ENCODE measurements at places on chromosomes 12 and 14. TPM values are rescaled to one million over a fixed set of nuclear protein-coding genes. Genes with fewer than 3 reads are reported as not detected.

The FAM186B gene
- total RNA-seq, result 0.25 TPM

The DPPA3 gene
- total RNA-seq, result 0.25 TPM

The PLBD1 gene
- total RNA-seq, result 5.4 TPM

The STX2 gene
- total RNA-seq, result 44.0 TPM

The SPATA7 gene
- 39.9 TPM for total RNA-seq

The VRTN gene
- total RNA-seq, result 18.6 TPM

The RNASE1 gene
- total RNA-seq, result 5.7 TPM

The LRRK2 gene
- total RNA-seq, result 0.03 TPM

The CEP83 gene
- total RNA-seq, result 45.3 TPM

The IL23A gene
- total RNA-seq, result 0.31 TPM

The OASL gene
- total RNA-seq, result not detected

The TSPAN11 gene
- 27.7 TPM for total RNA-seq

The RHEBL1 gene
- total RNA-seq, result 6.0 TPM

The TROAP gene
- 40.0 TPM for total RNA-seq

The PZP gene
- total RNA-seq, result not detected

The AKAP5 gene
- total RNA-seq, result 3.2 TPM

The STXBP6 gene
- total RNA-seq, result 5.9 TPM

The KRT74 gene
- total RNA-seq, result not detected

The SYT1 gene
- total RNA-seq, result 36.9 TPM

The CCDC177 gene
- 8.6 TPM for total RNA-seq

The DEPDC4 gene
- 8.3 TPM for total RNA-seq

The FAM222A gene
- 10.6 TPM for total RNA-seq

The RPGRIP1 gene
- 3.4 TPM for total RNA-seq

The SPRYD3 gene
- total RNA-seq, result 5.4 TPM

The BDKRB2 gene
- 0.37 TPM for total RNA-seq

The APOF gene
- total RNA-seq, result not detected

The CYP27B1 gene
- 0.99 TPM for total RNA-seq

The GPR68 gene
- total RNA-seq, result 0.84 TPM

The RNF212B gene
- total RNA-seq, result 0.50 TPM

The DHH gene
- not detected for total RNA-seq

The FAM216A gene
- total RNA-seq, result 87.5 TPM

The TTC6 gene
- 2.6 TPM for total RNA-seq

The DDN gene
- total RNA-seq, result 0.25 TPM

The GPRC5D gene
- total RNA-seq, result not detected

The MYF5 gene
- total RNA-seq, result not detected

The MDGA2 gene
- 1.0 TPM for total RNA-seq

The LRFN5 gene
- 0.12 TPM for total RNA-seq

The KRT82 gene
- not detected for total RNA-seq

The VDR gene
- total RNA-seq, result 0.09 TPM

The ANKRD33 gene
- total RNA-seq, result 0.39 TPM

The LIN7A gene
- 31.7 TPM for total RNA-seq

The EID3 gene
- 4.3 TPM for total RNA-seq

The BIN2 gene
- not detected for total RNA-seq

The IKZF4 gene
- 2.1 TPM for total RNA-seq
